GM04504 (cell line): ENCODE measurements at places on chromosomes 3 and 15.

DNA sequence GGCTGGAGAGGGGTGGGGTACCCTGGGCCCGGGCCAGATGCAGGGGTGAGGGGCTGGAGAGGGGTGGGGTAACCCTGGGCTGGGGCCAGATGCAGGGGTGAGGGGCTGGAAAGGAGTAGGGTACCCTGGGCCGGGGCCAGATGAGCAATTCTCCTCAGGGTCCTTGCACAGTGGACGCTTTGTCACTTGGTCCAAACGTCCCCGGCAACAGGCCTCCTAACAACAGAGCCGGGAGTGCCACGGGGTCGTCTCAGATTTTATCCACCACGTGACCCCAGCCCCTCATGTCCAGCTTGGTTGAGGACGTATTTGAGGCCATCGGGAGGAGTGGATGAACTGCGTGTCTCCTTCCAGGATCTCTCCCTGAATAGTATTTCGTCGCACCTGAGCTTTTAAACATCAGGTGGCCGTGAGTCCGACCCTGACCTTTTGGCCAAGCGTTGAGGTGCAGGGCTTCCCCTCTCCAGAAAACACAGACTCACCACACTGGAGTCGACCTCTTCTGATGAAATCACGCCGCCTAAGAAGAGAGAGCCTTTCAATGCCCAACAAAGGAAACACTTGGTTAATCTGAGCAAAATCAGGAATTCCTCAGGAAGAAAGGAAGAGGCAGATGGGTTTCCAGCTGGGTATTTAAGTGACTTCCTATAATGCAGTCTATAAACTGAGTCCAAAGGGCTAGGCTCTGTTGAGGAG lies 12.8 kb upstream of the LRRC15 start:
- DNase-seq, result no peak

- no peak for DNase-seq
Observed at GRCh38 chr15:49696433-49696832, 75.6 kb downstream of the DTWD1 start.

- no peak for DNase-seq
Observed at GRCh38 chr15:52378746-52379394, 83.3 kb upstream of the MYO5C start.

DNA sequence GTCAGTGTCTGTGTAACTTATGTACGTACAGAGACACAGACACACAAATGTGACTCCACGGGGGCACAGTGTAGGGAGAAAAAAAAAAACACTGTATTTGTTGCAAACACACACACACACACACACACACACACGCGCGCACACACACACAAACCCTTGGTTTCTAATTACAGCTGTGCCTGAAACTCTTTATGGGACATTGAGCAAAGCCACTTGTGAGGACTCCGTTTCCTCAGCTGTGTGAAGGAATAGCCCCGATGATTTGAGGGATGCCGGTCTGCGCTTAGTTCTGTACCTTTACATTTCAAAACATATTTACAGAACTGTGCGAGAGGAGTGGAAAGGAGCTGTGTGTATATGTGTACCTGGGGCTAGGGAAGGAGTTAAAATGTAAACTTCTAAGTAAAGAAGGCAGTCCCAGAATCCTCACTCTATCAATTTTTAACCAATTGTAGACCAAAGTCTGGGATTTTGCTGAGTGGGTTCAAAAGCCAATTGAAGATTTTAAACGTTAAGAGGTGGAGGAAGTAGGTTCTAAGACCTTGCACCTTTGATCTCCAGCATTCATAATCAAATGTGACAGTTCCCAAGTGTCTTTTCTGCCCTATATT lies 5.3 kb upstream of the BCL6 start:
- DNase-seq, result no peak

- DNase-seq, result no peak
Observed at GRCh38 chr3:1583044-1583443, 490.2 kb downstream of the CNTN6 start.
